ENCODE measurements at places on chromosomes 4 and X.

DNA sequence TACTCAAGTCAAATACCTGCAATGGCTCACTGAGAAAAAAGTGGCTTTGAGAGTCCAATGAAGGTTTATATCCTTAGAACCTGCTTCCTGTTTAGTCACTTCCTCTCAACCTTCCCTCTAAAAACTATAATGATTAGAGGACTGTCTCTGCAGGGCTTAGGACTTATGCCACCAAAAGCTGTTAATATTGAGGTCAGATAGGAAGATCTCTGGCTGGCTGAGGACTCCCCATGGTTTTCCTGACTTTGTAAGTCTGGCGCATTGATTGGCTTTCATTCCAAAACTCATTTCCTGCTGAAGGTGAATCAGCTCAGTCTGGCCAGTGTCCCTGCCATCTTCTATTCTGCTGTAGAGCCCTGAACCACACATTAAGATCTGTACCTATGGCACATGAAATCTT, 140.9 kb upstream of the ANK2 start:
- peak; percentile 7 for DNase-seq

DNA sequence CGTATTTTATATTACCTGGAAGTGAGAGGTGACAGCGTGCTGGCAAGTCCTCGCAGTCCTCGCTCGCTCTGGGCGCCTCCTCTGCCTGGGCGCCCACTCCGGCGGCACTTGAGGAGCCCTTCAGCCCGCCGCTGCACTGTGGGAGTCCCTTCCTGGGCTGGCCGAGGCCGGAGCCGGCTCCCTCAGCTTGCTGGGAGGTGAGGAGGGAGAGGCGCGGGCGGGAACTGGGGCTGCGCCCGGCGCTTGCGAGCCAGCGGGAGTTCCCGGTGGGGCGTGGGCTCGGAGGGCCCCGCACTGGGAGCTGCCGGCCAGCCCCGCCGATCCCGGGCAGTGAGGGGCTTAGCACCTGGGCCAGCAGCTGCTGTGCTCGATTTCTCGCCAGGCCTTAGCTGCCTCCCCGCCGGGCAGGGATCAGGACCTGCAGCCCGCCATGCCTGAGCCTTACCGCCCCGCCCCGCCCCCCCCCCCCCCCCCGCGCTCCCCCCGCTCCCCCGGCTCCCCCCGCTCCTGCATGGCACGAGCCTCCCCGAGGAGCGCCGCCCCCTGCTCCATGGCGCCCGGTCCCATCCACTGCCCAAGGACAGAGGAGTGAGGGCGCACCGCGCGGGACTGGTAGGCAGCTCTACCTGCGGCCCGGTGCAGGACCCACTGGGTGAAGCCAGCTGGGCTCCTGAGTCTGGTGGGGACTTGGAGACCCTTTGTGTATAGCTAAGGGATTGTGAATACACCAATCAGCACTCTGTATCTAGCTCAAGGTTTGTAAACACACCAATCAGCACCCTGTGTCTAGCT, 298.9 kb upstream of the MAGEB16 start:
- no peak for DNase-seq

DNA sequence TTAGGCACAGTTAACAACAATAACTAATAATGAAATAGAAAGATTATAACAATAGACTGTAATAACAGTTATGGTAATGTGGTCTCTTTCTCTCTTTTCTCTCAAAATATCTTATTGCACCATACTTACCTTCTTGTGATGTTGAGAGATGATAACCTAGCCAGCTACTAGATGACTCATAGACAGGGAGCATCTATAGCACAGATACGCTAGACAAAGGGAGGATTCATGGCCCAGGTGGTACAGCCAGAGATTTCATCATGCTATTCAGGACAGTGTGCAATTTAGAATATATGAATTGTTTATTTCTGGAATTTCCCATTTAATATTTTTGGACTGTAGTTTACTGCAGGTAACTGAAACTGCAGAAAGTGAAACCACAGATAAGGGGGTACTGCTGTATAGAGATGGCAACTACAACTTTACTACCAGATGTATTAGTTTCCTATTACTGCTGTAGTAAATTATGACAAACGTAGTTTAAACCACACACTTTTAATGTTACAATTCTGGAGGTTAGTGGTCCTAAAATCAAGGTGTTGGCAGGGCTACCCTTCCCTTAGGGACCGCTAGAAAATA, 41.8 kb upstream of the MAGED1 start:
- no peak for DNase-seq

- DNase-seq = no peak
These were observed 76.4 kb downstream of the RAPGEF2 start for GRCh38 chr4:159178979-159179969.

DNA sequence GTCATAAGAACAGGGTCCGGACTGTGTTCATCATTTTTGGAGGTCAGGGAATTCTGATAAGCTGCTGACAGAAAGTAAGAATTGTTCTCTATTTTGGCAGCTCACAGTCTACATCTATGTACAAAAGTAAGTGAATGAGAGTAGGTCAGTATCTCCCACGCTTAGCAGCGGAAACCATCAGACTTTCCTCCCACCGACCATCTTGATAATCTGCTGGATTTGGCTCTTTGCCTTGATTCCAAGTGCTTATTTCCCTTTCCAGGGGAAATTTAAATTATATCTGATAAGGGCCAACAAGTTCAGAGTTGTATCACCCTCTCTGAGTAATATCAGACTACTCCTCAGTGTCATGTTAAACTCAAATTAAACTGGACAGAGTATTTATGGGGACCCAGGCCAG, 118.0 kb downstream of the CAMK2D start:
- DNase-seq = no peak

DNA sequence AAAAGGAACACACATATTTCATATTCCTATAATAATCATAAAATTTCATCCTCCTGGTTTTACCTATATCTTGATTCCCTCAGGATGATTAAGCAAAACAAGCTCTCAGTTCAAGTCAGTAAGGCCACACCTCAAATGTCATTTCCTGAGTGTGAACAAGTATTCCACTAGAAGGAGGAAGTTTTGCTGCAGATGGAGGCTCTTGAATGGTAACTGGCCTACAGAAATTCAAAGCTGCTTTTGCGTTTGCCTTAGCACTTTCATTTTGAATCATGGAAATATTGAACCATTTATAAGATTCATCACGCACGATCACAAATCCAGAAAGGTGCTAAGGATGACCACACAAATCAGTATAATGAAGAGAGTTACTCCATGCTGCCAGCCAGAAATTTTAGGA, 254.4 kb upstream of the CXXC4 start:
- no peak for DNase-seq

DNA sequence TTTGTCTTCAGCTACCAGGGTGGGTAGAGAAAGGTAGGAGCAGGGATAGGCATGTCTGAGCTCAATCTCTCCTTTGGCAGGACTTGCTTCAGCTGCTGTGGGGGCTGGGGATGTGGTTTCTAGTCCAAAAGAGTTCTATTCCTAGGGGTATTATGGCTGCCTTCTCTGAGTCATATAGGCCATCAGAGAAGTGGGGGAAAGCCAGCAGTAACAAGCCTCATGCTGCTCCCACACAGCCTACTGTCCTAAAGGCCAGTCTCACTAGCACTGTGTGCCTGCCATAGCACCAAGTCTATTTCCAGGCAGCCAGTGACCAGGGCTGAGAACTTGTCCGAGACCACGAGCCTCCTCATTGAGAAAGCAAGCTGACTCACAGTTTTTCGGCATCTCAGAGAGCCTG, 270.6 kb downstream of the DCAF12L2 start:
- DNase-seq = no peak

- no peak for DNase-seq
These were observed 37.1 kb upstream of the XPNPEP2 start for GRCh38 chrX:129701624-129702069.

GRCh38 chrX:6325437-6325836, 96.8 kb upstream of the NLGN4X start:
- no peak for DNase-seq

DNA sequence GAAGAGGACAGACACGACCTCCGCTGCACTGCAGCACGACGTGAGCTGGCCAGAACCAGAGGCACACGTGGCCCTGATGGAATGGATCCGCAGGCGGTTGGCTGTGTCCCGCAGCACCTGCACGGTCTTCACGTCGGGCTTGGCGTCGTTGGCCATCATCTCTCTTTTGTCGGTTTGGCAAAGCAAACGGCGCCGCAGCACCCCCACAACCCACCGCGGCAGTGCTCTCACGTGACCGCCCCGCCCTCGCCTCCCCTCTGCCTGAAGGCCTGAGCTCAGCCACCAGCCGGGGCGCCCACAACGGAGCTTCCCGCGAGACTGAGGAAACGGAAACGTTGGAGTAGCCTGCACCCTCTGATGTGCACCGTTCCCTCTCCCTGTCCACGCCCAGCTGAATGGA, at the start of gene TKTL2:
Gene TKTL2 (minus strand): TSS at position 179 of the 400 bp plus-strand sequence. CDS start 20 bp downstream, at position 159.
- DNase-seq = no peak

DNA sequence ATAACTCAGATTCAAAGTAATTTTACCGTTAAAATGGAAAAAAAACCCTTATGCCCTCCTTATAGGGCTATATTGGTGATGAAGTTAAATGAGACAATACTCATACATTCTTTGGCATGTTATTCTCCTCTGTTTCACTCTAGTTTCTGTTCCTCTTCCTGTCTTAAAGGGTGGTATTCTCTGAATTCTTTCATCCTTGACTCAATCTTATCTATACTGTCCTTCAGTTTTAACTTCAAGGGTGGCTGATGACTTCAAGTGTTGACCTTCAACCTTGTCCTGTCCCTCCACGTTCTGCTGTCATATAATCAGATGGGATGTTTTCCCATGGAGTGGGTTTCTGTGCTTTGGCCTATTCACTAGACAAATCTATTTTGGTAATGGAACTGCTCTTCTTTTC, 44.0 kb downstream of the ZNF518B start:
- DNase-seq = no peak

- no peak for DNase-seq
These were observed 14.8 kb upstream of the RHOH start for GRCh38 chr4:40182001-40182400.

- no peak for DNase-seq
These were observed 28.1 kb downstream of the ANK2 start for GRCh38 chr4:113077575-113077974.

- DNase-seq = no peak
These were observed 34.7 kb downstream of the P2RY8 start for GRCh38 chrX:1502241-1502640.

DNA sequence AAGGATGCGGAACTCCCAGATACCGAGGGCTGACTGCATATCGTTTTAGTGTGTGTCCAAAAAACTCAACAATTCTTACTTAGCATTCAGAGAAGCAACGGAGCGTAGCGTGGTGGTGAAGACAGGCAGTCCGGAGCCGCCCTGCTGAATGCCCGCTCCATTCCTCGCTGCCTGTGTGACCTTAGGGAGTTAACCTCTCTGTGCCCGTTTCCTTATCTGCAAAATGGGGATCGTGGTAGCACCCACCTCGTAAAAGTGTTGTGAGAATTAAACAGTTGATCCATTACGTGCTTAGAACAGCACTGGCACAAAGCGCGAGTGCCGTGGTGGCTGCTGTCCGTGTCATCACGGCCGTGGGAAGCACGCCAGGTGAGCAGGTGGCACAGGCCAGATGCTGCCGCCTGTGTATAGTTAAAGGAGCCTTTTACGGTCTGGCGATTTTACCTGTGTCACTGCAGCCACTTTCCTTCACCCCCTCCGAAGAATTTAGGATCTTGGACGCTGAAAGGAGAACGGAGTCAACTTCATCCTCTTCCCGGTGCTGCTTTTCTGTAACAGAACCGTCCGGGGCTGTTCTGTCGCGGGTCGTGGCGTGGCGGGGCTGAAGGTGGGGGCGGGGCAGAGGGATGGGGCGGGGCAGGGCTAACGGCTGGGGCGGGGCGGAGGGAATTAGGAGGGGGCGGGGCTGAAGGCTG, 885 bp downstream of the CCDC110 start:
- DNase-seq = peak; percentile 32

DNA sequence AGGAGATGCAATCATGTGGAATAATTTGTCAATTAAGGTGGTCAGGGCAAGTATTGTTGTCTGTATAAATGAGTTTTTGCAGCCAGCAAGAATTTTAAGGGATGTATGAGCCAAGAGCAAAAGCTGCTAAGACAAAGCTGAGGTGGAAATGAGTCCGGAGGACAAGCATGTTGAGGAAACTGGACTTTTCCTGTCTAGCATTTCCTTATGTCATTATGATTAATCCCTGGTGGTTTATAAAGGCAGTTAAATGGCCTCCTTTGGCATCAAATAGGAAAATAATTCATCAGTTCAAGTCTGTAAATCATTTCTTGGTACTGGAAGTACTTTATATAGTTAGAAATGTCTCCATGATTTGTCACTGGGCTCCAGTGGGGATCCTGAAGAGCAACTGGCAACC, 61.6 kb upstream of the TEX13A start:
- DNase-seq = no peak

- no peak for DNase-seq
These were observed 328.3 kb upstream of the RPS6KA3 start for GRCh38 chrX:20594985-20595384.

DNA sequence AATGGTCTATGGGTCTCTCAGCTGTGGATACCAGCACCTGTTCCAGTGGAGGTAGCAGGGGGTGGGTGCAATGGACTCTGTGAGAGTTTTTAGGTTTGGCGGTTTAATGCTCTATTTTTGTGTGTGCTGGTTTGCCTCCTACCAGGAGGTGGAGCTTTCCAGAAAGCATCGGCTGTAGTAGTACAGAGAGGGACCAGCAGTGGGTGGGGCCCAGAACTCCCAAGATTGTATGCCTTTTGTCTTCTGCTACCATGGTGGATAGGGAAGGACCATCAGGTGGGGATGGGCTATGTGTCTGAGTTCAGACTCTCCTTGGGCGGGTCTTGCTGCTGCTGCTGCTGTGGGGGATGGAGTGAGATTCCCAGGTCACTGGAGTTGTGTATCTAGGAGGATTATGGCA, 557.2 kb upstream of the GRID2 start:
- no peak for DNase-seq

DNA sequence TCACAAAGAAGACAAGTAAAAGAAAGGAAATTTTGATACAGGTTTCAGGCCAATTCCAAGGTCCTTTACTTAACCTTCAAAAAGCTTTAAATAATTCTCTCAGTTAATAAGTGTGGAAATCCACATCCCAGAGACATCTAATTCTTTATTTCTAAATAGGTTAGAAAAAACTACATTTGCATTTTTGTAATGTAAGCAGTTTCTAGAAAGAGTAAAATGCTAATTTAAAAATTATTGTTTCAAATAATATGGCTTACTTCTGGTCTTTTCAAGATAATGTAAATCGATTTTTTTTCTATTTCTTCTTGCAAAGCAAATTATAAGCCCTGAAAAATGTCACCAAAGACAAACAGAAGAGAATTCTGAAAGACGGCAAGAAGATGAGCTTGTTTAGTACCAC, 180.4 kb upstream of the HHIP start:
- no peak for DNase-seq

- no peak for DNase-seq
These were observed 34.3 kb downstream of the TMEM164 start for GRCh38 chrX:110037178-110037577.

GRCh38 chr4:129393976-129394375, 298.0 kb downstream of the C4orf33 start:
- DNase-seq = no peak

GRCh38 chrX:78650906-78651437, 8.2 kb downstream of the RTL3 start:
- no peak for DNase-seq

DNA sequence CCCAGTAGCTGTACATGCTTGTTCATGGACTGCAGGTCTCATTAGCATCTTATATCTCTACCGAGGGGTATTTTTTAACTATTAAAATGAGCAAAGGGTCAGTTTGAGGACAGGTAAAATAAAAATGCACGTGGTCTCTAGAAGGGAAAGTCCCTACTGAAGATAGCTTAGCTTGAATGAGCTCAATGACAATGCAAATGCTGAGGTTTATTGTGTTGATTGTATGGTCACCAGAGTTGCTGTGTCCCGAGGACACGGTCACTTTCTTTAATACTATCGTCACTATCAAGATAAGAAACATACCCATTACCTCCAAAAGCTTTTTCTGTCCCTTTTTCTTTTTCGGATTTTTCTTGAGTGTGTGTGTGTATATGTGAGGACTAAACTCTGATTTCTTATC, 250.5 kb upstream of the PRKX start:
- DNase-seq = no peak
